ENCODE measurements at places on chromosomes 6 and 20.

DNA sequence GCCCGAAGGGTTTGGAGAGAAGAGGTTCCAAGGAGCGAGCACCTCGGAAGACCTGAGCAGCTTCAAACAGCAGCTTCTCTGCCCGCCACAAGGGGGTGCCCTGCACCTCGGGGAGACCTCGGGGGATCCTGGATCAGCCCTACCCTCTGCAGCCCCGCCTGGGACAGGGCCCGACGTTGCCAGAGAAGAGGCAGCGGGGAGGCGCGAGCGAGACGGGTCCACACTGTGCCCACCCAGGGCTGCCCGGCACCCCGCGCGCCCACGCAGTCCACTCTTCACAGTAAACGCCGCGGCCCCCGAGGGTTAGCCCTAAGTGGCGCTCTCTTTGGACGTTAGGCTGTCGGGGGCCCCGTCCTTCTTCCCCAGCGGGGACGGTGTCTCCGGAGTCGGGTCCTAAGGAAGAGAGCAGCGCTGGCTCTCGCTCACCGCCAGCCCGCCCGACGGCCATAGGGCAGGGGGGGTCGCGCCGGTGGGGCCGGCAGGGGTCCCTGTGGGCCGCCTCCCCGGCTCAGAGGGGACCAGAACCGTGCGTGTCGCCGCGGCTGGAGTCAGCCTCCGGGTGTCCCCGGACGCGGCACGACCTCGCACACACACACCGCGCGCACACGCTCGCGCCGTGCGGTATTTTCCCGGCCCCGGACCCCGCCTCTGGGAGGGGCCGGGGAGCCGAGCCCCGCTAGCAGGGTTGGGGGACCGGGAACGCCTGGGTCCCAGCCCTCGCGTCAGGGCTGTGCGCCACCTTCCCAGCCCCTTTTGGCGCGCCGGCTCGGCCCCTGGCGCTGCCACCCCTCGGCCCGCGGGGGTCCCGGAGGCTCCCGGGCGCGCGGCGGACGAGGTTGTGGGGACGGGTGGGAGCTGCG lies 929 bp downstream of the CDH22 start:
- H3K27ac ChIP-seq, result no peak overlapping the region
- H3K27me3 ChIP-seq, result peaks cover 80% of the 10 kb centered on the region
- H3K36me3 ChIP-seq, result peaks cover 27% of the 10 kb centered on the region
- peak overlapping the region; percentile 88 for H3K4me3 ChIP-seq
- DNase-seq, result peak; percentile 63

DNA sequence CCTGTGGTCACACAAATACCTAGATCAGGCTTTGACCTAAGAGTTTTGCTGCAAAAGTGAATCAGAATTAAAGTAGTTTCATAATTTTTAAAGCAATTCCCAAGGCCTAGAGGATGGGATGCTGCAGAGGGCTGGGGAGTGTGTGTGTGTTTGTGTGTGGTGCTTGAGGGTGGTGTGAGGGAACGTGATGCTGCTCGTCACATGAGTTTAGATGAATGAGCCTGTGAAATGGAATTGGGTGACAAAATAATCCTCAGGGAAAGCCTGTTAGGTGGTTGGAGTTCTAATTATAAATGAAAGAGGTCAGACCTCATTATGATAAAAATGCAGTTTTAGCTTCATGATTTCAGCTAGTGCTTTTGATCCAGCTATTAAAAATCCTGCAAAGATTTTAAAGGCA lies 87.5 kb upstream of the TMEM170B start:
- H3K27ac ChIP-seq, result no peak overlapping the region
- DNase-seq, result no peak
- H3K4me1 ChIP-seq, result peaks cover 2% of the 10 kb centered on the region
- H3K27me3 ChIP-seq, result peaks cover 9% of the 10 kb centered on the region
- peaks cover 6% of the 10 kb centered on the region for H3K36me3 ChIP-seq
- H3K4me3 ChIP-seq, result no peak overlapping the region

GRCh38 chr20:61809006-61809770 lies 256.5 kb downstream of the TAF4 start:
- peaks cover 25% of the 10 kb centered on the region for H3K27me3 ChIP-seq
- no peak overlapping the region for H3K27ac ChIP-seq
- DNase-seq, result no peak
- no peak overlapping the region for H3K4me3 ChIP-seq
- H3K36me3 ChIP-seq, result no peaks in the 10 kb centered on the region

DNA sequence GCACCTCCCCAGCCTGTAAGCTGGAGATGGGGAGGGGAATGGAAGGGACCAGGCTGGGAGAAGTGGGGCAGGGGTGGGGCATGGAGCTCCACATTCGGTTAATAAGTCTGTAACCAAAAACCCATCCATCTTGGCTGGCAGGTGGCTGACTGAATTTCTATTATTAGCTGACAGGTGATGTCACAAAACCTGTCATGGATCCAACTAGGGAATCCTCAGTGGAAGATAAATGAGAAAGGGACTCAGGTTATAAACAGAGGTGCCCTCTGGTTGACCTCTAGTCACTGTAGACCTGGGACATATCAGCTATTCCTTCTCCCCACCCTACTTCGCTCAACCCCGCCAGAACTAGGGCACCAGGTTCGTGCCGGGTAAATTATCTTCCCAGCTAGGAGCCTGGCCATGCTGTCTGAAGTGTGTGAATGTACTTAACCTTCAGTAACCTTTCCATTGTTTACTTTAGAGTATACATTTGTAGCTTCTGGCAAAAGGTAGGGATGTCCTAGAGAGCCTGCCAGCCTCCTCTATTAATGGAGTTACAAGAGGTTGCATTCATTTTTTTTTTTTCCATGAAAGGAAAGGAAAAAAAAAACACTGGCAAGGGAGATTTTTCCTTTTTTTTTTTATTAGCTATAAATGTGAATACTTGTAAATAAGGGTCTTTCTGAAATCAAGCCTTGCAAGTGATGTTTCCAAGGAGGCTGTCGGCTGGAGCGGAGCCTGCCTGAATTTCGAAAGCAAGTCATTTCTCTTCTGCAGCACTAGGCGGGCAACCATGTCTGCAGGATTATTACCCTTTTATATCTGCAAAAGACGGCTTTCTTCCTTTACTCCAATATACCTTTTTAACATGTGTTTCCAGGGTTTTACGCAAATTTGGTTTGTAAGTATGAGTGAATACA lies 135.9 kb downstream of the TMEM242 start:
- H3K27ac ChIP-seq, result peak overlapping the region; percentile 77
- H3K4me1 ChIP-seq, result peaks cover 24% of the 10 kb centered on the region
- H3K4me3 ChIP-seq, result no peak overlapping the region
- H3K36me3 ChIP-seq, result peaks cover 11% of the 10 kb centered on the region

DNA sequence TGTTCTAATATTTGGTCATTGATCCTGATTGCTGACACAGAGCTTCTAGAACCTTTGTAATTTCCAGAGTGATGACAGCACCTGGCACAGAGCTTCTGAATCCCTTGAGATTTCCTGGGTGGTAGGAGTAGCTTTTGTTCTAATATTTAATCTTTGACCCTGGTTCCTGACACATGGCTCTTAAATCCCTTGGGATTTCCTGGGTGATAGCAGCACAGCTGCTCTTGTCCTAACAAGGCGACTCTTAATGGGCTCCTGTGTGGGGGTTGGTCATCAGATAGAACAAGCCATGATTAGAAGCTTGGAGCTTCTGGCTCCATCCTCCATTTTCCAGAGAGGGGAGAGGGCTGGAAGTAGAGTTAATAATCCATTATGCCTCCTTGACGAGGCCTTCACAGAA lies 18.4 kb downstream of the GMPR start:
- H3K4me1 ChIP-seq, result no peaks in the 10 kb centered on the region
- peaks cover 32% of the 10 kb centered on the region for H3K27me3 ChIP-seq
- peaks cover 4% of the 10 kb centered on the region for H3K36me3 ChIP-seq
- no peak overlapping the region for H3K4me3 ChIP-seq
- DNase-seq, result no peak
- H3K27ac ChIP-seq, result no peak overlapping the region

GRCh38 chr6:9943986-9944385 lies 470.9 kb downstream of the TFAP2A start:
- H3K27me3 ChIP-seq, result no peaks in the 10 kb centered on the region
- H3K27ac ChIP-seq, result no peak overlapping the region
- H3K36me3 ChIP-seq, result no peaks in the 10 kb centered on the region

GRCh38 chr6:20354366-20354765 lies 47.3 kb upstream of the E2F3 start:
- H3K4me1 ChIP-seq, result no peaks in the 10 kb centered on the region
- no peak overlapping the region for H3K4me3 ChIP-seq
- no peak overlapping the region for H3K27ac ChIP-seq
- no peak for DNase-seq
- H3K27me3 ChIP-seq, result no peaks in the 10 kb centered on the region
- no peaks in the 10 kb centered on the region for H3K36me3 ChIP-seq

DNA sequence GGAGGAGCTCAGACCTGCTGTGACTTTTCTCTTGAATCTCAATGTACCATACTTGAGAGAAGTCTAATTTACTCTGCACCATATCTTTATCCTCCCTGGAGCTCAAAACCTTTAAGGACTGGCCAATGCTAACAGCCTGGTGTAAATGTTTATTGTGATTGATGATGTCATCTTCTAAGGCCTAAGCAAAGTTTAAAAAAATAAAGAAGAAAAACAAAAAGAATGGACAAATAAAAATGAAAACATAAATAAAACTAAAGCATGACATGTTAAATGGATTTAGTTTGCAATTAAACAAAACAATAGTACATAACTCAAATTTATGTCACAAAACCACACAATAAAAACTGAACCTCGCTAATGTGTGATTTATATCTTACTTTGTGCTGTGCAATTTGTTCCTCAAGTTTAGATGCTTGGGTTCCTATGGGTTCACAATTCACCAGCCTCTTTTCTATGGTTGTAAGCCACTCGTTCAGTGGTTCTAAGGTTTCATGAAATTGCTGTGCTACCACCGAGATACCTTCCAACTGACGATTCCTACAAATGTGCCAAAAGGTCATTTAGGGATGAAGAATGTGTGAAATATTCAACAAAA lies 113.0 kb downstream of the DST start:
- peaks cover 1% of the 10 kb centered on the region for H3K36me3 ChIP-seq
- no peak overlapping the region for H3K4me3 ChIP-seq
- no peaks in the 10 kb centered on the region for H3K27me3 ChIP-seq
- no peak for DNase-seq
- peaks cover 2% of the 10 kb centered on the region for H3K4me1 ChIP-seq
- no peak overlapping the region for H3K27ac ChIP-seq

DNA sequence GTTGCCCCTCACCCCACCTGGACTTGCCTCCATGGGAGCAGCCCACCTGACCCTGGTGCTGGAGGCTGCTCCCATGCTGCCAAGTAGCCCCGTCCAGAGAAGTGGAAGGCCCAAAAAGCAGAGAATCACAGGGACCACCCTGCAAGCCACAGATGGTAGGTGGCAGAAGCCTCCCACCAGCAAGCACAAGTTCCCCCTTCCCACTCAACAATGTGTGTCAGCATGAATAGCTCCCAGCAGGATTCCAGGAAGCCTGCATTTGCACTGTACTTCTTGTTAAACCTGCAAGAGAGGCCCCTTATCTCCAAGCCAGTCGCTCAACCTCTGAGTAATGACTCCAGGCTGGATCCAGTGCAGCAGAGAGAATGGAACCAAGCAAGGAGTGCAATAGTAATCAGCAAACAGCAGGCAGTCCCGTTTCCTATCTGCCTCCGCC lies 180.8 kb upstream of the CST7 start:
- H3K27ac ChIP-seq, result no peak overlapping the region
- DNase-seq, result no peak
- H3K4me1 ChIP-seq, result no peaks in the 10 kb centered on the region
- peaks cover 63% of the 10 kb centered on the region for H3K27me3 ChIP-seq
- no peak overlapping the region for H3K4me3 ChIP-seq

GRCh38 chr6:14732844-14733757 lies 512.8 kb upstream of the JARID2 start:
- no peaks in the 10 kb centered on the region for H3K27me3 ChIP-seq
- H3K27ac ChIP-seq, result peak overlapping the region; percentile 68
- peaks cover 44% of the 10 kb centered on the region for H3K4me1 ChIP-seq
- DNase-seq, result no peak

GRCh38 chr6:84460491-84460890 lies 233.0 kb upstream of the CEP162 start:
- DNase-seq, result no peak
- H3K27me3 ChIP-seq, result no peaks in the 10 kb centered on the region
- no peak overlapping the region for H3K4me3 ChIP-seq
- H3K36me3 ChIP-seq, result no peaks in the 10 kb centered on the region
- H3K4me1 ChIP-seq, result no peaks in the 10 kb centered on the region

DNA sequence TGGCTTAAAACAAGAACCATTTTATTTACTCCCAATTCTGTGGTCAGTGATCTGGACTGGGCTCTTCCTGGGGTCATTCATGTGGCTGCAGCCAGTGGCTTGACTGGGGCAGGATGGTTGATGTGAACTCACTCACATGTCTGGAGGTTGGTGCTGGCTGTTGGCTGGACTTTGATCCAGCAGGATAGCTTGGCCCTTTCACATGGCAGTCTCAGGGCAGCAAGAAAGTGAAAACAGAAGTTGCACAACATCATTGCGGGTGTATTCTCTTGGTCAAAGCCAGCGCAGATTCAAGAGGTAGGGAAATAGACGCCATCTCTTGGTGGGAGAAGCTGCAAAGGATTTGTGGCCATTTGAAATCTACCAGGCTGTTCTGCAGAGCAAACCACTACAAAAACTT lies 77.2 kb downstream of the MDGA1 start:
- no peak for DNase-seq
- peak overlapping the region; percentile 42 for H3K4me3 ChIP-seq
- H3K27me3 ChIP-seq, result peaks cover 16% of the 10 kb centered on the region
- peaks cover 31% of the 10 kb centered on the region for H3K4me1 ChIP-seq
- H3K27ac ChIP-seq, result no peak overlapping the region

- H3K4me3 ChIP-seq, result no peak overlapping the region
- no peaks in the 10 kb centered on the region for H3K27me3 ChIP-seq
- no peaks in the 10 kb centered on the region for H3K36me3 ChIP-seq
- no peak for DNase-seq
- no peaks in the 10 kb centered on the region for H3K4me1 ChIP-seq
Measured at GRCh38 chr20:13810446-13810845, 25.6 kb downstream of the NDUFAF5 start.

DNA sequence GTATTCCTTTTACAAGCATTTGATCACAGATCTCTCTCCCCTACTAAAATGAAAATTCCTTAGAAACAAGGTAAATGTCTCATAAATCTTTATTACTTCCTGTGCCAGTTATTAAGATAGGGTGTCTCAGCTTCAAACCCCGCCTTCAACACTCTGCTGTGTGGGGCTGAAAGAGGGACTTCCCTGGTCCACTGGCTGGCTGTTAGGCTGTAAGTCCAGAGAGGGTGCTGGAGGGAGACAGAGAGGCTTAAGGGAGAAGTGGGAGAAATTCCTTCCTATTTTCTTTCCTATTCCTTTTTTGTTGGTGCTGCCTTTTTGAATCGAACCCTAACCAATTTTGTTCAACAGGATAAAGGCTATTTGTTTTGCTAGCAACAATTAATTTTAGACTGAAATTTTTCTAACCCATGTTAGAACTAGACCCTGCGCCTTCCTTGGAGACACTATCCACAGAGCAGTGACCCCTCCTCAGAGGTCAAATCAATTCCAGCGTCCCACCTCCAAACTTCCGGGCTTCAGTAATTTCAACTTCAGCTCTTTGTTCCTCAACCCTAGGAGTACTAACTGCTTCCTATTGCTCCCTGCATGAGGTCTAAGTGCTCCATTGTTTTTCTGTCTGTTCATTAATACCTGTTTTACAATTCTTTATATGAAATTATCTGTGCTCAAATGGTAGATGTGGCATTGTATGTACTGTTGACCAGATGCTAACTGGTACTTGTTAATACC lies 207.5 kb upstream of the OPRM1 start:
- no peak overlapping the region for H3K4me3 ChIP-seq
- H3K36me3 ChIP-seq, result no peaks in the 10 kb centered on the region
- H3K27ac ChIP-seq, result no peak overlapping the region
- DNase-seq, result no peak
- no peaks in the 10 kb centered on the region for H3K4me1 ChIP-seq

- no peaks in the 10 kb centered on the region for H3K36me3 ChIP-seq
- peaks cover 35% of the 10 kb centered on the region for H3K4me1 ChIP-seq
- DNase-seq, result no peak
- no peaks in the 10 kb centered on the region for H3K27me3 ChIP-seq
- H3K27ac ChIP-seq, result peak overlapping the region; percentile 99
Measured at GRCh38 chr6:139531148-139532115, 157.0 kb upstream of the CITED2 start.

Data from T-helper 17 cell (primary cell).